Stimulated activated naive CD8-positive, alpha-beta T cell treated with anti-CD3 and anti-CD28 coated beads, Interleukin-15, amount 100 ng/mL, for 72 hours (primary cell): ENCODE measurements at places on chromosomes 5 and 9.

GRCh38 chr5:79966448-79966847 lies 24.6 kb downstream of the MTX3 start:
- no peak for DNase-seq

- no peak for DNase-seq
Measured at GRCh38 chr5:132104556-132104955, 31.0 kb downstream of the CSF2 start.

GRCh38 chr5:90528601-90529193 lies 687 bp downstream of the LYSMD3 start:
- peak; percentile 7 for DNase-seq

- DNase-seq = no peak
Measured at GRCh38 chr9:117400171-117400570, 14.7 kb downstream of the ASTN2 start.

- DNase-seq = no peak
Measured at GRCh38 chr5:179762079-179762780, 29.6 kb downstream of the MAML1 start.

GRCh38 chr5:12652201-12652600 lies 748.0 kb upstream of the CTNND2 start:
- no peak for DNase-seq

DNA sequence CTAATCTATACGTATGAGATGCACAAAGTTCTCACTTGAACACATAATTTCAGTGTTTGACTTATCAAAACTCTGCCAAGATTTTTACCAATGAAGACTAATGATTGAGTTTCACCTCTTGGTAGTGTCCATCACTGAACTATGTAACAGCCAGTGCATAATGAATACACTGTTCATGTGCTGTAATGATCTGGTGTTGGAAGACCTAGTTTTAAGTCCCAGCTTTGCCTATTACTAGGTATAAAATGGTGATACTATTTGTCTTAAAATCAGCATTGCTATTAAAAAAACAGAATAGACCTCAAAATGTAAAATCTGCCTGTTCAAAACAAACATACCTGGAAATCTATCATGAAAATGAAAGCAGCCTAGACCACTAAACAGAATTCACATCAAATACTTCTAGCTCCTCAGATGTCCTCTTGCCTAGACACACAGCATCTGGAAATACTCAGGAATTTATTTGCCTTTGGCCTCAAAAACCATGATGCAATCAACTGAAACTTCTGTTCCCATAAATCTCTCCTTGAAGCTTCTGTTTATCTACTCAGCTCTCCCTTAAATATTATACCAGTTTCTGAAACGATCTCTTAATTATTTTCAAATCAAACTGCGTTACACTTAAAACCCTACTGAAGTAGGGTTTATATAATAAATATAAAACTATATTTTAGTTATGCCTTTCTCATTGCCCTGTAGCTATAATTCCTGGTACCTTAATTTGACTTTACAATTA lies 38.1 kb downstream of the MRPS27 start:
- no peak for DNase-seq

GRCh38 chr5:57303985-57304384 lies 130.1 kb downstream of the GPBP1 start:
- DNase-seq = no peak

GRCh38 chr5:170109059-170110031 lies 3.6 kb downstream of the FOXI1 start:
- DNase-seq = no peak

- DNase-seq = no peak
Measured at GRCh38 chr5:124839371-124839998, 93.0 kb upstream of the ZNF608 start.

GRCh38 chr9:107874591-107875369 lies 385.2 kb upstream of the KLF4 start:
- DNase-seq = no peak

- DNase-seq = no peak
Measured at GRCh38 chr5:12526113-12526512, 621.9 kb upstream of the CTNND2 start.

DNA sequence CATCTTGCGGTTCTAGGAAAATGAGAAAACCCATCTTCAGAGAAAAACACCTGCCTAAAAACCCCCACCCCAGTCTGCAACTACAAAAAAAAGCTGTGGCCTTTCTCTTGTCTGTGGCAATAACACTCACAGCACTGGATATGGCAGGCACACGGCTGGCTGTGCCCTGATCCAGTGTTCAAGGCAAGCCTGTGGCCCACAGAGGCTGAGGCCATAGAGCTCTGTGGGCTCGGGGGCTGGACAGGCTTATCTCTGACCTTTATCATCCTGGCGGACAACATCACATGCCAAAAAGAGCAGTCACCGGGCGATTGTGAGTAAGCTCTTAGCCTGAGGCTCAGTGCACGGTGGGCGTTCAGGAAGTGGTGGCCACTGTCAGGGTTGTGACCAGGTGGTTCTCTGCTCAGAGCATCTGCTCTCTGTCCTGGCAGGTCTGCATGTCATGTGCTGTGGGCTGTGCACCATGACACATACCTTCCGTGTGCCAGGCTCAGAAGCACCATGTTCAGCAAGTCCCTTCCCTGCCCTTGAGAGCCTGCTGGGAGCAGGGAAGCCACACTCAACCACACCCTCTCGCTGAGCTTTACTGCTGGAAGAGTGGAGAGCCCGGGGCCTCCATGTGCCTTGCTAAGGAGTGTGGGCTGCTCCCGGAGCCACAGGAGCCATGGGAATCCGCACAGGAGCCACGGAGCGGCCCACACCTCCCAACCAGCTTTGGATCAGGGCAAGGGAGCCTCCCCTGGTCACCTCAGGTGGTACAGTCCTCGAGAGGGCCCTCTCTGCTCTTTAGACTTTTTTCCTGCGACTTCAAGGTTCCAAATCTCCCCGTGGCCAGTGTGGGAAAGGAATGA lies 34.6 kb upstream of the WDR38 start:
- DNase-seq = peak; percentile 37

- DNase-seq = no peak
Measured at GRCh38 chr5:21765406-21765805, 1087.7 kb downstream of the CDH12 start.

GRCh38 chr5:137651022-137651421 lies 84.9 kb downstream of the KLHL3 start:
- no peak for DNase-seq

DNA sequence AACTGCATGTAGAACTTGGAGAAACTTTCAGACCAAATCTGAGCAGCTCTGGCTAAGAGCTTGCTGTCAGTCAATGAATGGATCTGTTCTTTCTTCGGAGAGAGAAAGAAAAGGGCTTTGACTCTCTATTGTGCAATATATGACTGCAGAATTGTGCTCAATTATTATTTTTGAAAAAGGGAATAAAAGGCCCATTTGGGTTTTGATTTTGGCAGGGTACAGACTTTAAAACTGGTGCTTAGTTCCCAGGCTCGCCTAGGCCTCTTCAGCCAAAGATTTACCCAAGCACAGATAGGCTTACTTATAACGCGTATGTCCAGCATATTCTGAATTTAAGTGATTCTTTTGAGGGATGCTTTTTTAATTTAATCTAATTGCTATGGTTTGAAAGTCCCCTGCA lies 59.3 kb downstream of the RETREG1 start:
- no peak for DNase-seq

GRCh38 chr5:124315741-124316415 lies 430.6 kb downstream of the ZNF608 start:
- DNase-seq = no peak

- DNase-seq = no peak
Measured at GRCh38 chr9:19788152-19788551, 685 bp downstream of the SLC24A2 start.

DNA sequence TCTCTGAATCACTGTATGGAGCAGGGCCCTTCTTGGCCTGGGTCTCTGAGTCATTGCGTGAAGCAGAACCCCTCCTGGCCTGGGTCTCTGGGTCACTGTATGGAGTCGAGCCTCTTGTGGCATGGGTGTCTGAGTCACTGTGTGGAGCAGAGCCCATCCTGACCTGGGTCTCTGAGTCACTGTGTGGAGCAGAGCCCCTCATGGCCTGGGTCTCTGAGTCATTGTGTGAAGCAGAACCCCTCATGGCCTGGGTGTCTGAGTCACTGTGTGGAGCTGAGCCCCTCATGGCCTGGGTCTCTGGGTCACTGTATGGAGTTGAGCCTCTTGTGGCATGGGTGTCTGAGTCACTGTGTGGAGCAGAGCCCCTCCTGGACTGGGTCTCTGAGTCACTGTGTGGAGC lies 94.0 kb upstream of the RAPGEF1 start:
- no peak for DNase-seq

DNA sequence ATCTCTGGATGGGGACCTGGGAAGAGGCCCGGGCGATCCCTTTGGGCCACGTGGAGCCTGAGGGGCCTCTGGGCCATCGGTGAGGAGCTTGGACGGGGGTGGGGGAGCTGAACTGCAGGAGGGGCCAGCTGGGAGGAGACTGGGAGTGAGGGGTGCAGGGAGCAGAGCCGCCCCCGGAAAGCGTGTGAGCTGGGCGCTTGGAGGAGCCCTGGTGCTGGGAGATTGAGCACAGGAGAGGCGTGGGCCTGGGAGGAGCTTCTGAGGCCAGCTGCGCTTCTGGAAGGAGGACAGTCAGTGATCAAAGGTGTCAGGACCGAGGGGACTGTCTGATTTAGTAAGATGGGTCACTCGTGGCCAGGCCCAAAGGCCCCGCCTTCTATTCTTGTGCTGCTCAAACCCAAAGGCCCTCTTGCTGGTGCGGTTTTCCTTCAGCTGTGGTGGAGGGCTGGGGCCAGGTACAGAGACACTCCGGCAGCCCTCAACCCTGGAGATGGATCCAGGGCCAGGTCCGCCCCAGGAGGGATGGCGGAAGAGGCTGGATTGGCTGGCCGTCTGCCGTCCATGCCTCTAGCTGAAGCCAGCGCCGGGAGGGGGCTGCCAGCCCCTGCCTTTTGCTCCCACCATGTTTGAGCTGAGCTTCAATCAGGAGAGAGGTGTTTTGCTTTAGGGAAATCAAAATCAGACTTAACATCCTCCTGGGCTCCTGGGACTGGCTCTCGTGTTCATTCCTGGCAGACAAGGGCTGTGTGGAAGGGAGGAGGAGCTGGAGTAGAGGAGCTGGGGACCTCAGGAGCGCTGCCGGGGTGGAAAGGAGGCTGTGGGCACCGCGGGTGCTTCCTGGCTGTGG lies 21.6 kb downstream of the NCS1 start:
- no peak for DNase-seq

GRCh38 chr5:172658961-172659501 lies 18.0 kb downstream of the NEURL1B start:
- DNase-seq = no peak

DNA sequence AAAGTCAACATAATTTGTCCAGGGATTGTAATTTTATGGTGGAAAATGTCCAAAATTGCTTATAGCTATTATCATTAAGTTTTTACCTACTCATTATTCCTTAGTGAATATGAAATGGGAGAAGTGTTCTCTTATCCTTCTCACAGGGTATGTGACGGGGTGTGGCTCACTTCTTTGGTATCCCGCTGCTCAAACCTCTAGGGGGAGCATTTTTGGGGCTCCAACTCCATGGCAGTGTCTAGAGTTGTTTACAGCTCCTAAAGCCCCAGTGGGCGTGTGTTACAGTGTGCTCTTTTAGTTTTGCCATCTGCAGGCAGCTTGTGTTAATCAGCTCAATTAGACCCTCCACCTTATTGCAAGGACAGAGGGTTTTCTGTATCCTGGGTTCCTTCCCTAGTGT lies 89.4 kb downstream of the CDKN2A start:
- no peak for DNase-seq

GRCh38 chr9:111599955-111600343 lies 502 bp upstream of the PTGR1 start:
- DNase-seq = no peak

DNA sequence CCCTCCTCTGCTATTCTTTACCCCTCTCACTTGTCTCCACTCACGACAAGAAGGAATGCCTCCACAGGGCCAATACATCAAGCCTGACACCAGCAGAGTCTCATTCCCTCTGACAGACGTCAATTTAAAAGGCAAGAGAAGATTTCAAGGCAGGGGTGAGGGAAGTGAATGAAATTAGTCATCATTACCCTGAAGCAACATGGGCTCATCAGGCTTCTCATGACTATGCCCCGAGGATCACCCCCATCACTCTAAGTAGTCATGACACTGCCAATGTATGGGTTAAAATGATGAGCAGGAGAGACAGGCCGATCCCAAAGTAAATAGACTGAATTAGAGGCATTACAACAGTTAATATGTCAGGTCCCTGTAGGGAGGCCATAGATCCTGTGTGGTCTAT lies 504.4 kb downstream of the TLE4 start:
- DNase-seq = no peak

DNA sequence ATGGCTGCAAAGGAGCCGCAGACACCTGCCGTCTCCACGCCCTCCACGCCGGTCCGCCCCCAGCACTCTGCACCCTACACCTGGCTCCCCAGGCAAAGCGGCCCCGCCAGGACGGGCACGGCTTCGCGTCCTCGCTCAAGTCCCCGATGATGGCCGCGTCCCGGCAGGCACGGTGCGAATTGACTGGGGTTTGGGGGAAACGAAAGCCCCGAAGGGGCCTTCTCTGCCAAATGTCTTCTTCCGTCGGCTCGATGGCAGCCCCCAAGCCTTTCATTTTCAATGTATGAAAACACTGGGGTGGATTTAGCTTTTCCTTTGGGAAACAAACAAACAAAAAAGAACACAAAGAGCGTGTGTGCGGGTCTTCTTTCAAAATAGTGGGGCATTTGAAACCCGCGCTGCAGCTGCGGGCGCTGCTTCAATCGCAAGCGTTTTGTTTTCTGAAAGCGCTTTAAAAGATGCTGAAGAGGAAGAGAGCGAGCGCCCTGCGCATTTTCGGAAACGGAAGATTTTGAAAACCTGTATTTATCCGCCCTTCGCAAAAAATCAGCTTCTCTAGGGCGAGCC lies 160.0 kb downstream of the RMI1 start:
- DNase-seq = peak; percentile 20

DNA sequence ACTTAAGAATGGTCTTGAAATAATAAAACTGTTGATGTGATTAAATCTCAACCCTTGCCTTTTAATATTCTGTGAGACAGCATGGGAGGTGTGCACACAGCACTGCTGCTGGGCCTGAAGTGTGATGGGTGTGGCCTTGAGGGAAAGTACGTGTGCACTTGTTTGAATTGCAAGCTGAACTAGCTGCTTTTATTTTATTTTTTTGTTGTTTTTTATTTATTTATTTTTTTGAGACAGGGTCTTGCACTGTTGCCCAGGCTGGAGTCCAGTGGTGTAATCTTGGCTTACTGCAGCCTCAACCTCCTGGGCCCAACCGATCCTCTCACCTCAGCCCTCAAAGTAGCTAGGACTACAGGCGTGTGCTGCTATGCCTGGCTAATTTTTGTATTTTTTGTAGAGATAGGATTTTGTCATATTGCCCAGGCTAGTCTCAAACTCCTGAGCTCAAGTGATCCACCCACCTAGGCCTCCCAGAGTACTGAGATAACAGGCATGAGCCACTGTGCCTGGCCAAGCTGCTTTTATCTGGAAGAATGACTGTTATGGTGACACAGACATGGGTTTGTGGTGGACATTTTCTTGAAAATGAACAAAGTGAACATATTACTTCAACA lies 58.9 kb downstream of the GPR107 start:
- DNase-seq = no peak

- DNase-seq = no peak
Measured at GRCh38 chr5:178383919-178384815, 151.6 kb upstream of the PHYKPL start.

DNA sequence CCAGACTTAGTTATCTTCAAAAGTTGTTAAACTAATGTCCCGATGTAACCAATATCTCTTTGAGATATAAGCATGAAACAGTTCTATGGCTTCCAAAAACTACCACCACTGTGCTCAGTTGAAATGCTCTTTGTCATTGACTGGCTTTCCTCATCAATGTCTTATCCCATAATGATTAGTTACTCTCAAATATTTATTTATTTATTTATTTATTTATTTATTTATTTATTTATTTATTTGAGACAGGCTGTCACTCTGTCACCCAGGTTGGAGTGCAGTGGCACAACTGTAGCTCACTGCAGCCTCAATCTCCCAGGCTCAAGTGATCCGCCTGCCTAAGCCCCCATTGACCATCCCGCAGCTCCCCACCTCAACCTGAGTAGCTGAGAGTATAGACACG lies 28.0 kb upstream of the MLLT3 start:
- DNase-seq = no peak
